Stomach (tissue), 19 donors: ENCODE measurements at places on chromosomes 2 and 18. TPM values are rescaled to one million over a fixed set of nuclear protein-coding genes. Genes with fewer than 3 reads are reported as not detected.

Gene PAIP2B
- polyA plus RNA-seq = 5.4 TPM

- DNase-seq = no peak
Observed at GRCh38 chr2:200496696-200497095, 13.2 kb downstream of the KCTD18 start.

Gene SERPINB4
- polyA plus RNA-seq = 3.8 TPM

DNA sequence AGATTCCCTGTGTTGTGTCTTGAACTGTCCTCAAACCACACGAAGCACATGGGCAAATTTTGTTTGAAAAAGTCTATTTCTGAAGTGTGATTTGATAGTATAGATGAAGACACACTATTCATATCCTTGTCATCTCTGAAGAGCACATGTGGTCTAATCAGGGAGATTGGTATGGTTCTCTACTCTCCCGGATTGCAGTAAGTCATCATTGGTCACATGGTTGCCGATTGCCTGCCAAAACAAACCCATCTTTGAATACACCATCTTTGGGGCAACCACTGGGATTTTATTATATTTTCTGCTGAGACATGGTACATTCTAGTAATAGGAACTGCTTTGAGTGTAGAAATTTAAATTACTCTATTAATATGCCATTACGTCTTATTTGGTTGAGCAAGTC is 186.9 kb downstream of the MYO1B start:
- no peak for DNase-seq

- peak; percentile 26 for DNase-seq
Observed at GRCh38 chr2:45119038-45119437, 109.8 kb upstream of the SIX2 start.

DNA sequence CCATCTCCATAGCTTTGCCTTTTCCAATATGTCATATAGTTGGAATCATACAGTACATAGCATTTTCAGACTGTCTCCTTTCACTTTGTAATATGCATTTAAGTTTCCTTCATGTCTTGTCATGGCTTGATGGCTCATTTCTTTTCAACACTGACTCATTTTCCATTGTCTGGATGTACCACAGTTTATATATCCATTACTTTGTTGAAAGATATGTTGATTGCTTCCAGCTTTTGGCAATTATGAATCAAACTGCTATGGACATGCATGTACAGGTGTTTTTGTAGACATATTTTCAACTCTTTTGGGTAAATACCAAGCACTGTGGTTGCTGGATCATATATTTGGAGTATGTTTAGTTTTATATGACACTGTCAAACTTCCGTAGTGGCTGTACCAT is 26.3 kb downstream of the ACSL3 start:
- DNase-seq = no peak

DNA sequence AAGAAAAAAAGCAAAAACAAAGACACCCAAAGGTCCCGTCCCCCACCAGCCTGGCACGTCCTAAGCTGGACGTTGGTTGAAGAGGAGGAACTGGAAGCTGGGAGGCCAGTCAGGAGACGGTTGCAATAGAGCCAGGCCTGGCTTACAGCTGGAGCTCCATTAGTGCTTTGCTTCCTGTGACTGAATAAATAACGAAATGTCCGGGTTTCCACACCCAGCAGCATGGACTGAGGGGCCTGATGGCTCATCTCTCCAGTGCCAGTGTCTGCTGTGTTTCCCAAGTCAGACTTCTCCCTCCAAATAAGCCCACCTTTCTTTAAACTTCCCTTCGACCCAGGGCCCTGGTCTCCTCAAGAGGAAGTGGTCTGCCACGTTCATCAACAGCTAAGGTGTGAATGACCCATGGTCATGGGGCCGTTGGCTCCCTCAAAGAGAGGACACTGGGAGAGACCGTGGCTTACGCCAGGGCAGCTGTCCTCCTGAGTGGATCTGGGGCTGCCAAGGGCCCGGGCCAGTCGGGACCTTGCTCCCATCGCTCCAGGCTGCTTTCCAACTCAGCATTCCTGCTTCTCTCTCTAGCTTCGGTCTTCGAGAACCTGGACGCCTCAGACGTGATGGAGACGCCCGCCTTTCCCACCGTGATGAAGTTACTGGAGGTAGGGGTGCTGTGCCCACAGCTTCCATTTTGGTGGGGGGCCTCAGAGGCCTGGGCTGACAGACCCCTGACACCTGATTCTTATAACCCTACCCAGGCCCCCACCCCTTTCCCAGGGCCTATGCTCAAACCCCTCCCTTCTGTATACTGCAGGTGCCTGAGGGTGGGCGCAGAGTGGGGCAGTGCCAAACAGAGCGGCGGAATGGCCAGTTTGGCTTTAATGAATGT is 44.9 kb downstream of the MYO7B start:
- no peak for DNase-seq

- no peak for DNase-seq
Observed at GRCh38 chr2:48483916-48484315, 46.0 kb upstream of the STON1 start.

- no peak for DNase-seq
Observed at GRCh38 chr2:71603851-71604725, 150.7 kb downstream of the DYSF start.

DNA sequence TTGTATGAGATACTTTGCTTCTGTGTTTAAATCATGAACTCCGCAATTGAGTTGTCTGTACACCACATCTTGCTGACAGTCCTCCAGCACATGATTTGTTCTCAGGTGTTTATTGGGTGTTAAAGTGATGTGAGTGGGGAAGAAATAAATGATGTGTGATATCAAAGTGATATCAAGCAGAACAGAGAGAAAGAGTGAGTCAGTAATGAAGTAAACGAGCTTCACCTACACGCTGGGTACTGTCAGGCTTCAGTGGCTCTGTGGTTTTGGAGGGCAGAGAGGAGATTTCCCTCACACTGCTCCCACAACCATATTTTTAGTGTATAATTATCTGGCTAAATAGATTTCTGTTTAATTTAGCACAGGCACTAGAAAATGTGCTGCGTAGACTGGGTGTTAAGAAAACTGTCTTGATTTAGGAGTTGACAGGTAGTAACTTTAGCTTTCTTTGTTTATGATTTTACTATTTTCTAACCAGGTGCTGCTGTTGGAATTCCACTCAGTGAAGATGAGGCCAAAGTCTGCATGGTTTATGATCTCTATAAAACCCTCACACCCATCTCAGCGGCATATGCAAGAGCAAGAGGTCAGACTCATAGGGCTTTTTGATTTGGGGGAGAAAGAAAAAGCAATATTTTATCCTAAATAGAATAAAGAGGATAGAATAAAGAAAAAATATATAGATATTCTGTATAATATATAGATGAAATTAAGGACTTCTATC is 21.2 kb downstream of the ATIC start:
- DNase-seq = no peak

GRCh38 chr18:66873899-66874298 is 270.0 kb upstream of the CDH19 start:
- DNase-seq = no peak

DNA sequence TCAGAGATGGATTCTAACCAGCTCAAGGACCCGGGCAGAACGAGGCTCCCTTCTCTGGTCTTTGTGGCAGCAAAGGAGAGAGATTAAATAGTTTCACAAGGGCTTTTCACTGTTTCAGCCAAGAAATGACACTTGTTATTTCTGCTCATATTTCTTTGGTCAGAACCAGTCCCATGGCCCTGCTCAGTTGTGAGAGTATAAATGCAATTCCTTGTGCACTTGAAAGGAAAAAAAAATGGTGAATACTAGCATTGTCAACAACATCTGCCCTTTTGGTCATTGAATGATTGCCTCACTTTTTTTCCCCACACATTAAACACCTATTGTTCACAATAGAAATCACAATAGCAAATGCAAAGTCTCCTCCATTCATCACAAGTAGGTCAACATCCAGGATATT is 104.4 kb downstream of the RDH14 start:
- no peak for DNase-seq

DNA sequence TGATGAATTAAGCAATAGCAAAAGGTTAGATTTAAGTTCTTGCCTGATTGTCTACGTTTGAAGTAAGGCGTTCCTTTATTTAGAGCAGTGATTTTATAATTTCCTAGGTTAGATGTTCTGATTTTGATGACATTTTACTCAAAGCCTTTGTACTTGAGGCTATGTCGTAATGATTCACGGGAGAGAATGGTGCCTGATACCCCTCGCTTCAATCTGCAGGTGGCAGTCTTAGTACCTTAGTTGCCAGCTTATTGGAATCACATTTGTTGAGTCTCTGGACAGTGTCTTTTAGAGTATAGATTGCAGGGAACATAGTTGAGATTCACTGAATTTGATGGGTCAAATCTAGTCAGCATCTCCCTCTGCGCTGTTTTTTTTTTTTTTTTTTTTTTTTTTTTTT is 89.5 kb downstream of the BIRC6 start:
- no peak for DNase-seq

DNA sequence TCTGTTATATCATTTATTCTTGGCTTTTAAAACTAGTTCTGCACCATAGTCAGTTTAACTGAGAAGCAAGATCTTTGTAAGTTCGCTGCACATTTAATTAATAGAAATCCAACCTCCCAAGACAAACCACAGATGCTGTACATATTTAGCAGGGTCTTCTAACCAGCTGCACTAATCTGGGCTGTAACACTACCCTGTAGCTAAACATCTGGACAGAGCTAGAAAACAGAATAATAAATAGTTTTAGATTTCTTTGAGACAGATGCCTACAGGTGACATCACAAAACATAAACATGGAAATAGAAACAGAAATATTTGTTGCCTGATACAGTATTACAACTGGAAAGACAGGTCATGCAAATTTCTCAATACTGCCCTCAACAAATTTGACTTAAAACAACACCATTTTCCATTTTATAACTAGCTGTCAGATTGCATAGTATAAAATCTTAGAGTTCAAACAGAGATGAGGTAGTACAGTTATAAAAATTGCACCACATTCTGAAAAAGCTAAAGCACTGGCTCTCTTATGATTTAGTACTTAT is 315.1 kb downstream of the NR4A2 start:
- DNase-seq = no peak

DNA sequence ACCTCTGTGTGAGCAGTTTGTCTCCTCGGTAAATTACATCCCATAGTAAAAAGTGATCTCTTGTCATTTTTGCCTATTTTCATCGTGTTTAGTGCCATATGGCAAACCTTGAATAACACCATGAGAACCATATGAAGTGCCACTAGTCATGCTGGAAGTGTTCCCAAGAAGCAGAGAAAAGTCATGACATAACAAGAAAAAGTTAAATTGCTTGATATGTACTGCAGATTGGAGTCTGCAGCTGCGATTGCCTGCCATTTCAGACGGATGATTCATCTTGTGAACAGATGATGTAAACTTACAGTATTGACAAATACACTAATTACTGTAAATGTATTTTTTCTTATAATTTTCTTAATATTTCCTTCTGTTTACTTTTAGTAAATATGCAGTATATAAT is 846.7 kb downstream of the BCL11A start:
- no peak for DNase-seq

DNA sequence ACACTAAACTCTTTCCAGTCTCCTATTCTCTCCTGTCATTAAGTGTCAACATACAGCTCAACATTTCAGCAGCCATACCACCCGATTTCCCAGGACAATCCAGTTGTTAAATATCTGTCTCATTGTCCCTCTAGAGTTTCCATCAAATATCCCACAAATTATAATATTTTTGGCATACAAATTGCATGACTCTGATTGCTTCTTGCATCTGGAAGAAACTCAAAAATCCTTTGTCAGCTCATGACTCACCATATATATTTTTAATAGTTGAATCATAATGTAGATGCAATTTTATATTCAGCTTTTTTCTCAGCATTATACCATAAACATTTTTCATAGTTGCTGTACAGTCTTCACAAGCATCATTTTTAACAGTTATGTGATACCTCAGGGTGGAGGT is 7.2 kb downstream of the SLC30A3 start:
- DNase-seq = no peak

Gene CAB39
- polyA plus RNA-seq = 56.4 TPM

Gene CD28
- polyA plus RNA-seq = 0.15 TPM

GRCh38 chr2:175847128-175847527 is 154.9 kb downstream of the LNPK start:
- peak; percentile 30 for DNase-seq

DNA sequence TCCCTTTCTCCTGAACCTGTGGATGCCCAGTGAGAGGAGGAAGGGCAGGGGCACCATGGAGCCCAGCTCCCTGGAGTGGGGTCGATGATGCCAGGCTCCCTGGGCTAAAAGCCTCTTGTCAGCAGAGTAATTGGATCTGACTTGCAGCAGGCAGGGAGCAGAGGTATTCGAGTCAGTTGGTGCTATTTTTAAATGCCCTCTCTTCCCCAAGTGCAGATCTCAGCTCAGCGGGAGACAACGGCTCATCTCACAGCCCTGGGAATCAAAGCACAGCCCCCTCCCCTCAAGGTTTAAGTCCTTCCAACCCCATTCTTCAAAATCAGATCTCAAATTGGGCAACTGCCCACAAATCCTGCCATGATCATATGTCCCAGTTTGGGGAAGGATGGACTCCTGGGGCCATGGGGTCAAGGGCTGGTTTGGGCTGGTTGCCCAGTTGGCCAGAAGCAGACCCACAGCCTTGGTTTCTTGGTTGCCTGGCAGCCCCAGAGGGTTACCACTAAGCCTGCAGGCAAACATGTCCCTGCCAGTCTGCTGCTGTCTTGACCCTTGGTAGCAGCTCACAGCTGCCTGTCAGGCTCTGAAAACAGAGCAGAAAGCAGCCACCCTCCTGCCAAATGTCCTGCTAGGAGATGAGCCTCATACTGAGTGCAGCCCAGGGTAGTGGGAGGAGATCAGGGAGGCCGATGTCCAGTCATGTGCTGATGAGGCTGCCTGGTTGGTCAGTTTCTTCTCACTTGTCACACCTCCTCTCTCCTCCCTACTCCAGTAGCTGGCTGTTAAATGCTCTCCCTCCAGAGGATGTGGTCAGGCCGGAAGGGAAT is 244.9 kb downstream of the LOXHD1 start:
- DNase-seq = no peak

- no peak for DNase-seq
Observed at GRCh38 chr2:189530965-189531637, 49.5 kb downstream of the SLC40A1 start.

DNA sequence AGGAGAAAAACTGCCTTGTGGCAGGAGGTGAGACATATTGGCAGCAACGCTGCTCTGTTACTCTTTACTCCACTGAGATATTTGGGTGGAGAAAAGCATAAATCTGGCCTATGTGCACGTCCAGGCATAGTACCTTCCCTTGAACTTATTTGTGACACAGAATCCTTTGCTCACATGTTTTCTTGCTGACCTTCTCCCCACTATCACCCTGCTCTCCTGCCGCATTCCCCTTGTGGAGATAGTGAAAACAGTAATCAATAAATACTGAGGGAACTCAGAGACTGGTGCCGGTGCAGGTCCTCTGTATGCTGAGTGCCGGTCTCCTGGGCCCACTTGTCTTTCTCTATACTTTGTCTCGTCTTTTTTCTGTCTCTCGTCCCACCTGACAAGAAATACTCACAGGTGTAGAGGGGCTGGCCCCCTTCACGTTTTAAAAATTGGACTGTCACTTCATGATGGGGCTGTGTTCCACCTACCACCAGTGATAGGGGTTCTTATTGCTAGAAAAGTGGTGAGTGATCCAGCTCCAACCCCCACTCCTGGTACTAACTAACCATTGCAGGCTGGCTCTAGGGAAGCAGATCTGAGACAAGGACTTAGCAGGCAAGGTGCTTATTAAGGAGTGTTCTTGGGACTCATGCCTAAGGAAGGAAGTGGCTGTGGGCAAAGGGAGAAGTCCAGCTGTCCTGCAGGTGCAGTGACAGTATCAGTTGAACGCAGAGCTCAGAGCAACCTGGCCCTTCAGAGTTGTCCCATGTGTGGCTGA is 51.7 kb downstream of the LONRF2 start:
- no peak for DNase-seq

Gene GPR45
- polyA plus RNA-seq = not detected

GRCh38 chr2:19046986-19047780 is 311.2 kb downstream of the OSR1 start:
- DNase-seq = no peak

Gene GALR1
- polyA plus RNA-seq = 0.05 TPM
